ENCODE measurements at places on chromosomes 6 and 20.

DNA sequence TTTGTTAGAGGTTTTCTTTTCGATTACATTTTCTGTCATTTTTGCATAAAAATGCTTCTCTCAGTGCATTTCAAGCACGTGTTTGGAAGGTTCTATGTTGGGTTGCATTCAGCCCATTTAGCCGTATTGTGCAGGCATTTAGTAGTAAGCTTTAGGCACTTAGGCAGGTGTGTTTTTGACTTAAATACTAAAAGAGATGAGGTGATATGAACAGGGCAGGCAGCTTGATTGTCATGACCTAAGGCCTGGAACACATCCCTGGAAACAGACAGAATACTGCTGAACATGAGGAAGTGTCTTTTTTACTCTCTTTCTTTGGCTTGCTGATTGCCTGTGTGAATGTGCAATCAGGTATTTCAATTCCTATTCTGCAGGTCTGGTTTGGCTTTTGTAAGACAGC, 610.5 kb upstream of the MAN1A1 start:
- DNase-seq, result no peak

DNA sequence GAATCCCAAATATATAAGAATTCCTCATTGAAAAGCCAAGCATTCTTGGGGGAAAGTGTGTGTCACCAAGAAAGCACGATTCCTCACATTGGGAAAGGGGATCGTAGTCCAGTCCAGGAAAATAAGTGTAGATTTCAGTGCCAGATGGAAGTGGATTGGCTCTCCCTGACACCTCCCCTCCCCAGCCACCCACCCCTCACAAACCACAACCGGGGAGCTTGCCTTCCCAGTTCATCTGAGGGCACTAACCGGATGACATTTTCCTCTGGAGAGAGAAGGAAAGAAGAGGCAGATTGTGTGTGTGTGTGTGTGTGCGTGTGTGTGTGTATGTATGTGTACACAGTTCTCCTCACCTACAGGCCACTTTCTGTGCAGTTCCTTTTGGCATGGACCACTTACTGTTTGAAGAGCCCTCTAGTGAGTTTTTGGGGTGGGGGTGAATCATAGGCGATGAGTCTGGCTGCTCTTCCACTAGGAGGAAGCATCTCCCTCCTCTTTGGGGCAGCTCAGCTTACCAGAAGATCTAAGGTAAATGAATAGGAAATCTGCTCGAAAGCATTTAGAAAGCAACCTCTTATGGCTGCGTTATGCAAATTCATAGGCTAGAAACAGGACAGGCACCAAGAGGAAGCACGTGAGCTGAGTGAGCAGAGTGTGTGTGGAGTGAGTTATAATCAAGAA, 20.8 kb downstream of the DAAM2 start:
- DNase-seq, result no peak

DNA sequence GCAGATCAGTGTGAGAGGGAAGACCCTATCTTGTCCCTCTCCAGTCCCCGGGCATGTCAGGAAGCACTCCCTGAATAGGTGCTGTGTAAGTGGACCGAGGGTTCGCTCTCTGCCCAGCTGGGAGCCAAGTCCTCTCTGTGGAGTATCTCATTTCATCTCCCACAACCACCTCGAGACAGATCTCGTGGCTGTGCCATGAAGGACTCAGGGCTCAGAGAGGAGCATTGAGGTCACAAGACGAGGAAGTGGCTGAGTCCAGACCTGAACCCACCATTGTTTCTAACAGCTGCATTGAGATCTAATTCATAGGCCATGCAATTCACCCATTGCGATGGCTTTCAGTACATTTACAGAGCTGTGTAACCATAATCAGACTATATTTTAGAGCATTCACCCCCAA, 34.7 kb upstream of the STX16 start:
- no peak for DNase-seq

DNA sequence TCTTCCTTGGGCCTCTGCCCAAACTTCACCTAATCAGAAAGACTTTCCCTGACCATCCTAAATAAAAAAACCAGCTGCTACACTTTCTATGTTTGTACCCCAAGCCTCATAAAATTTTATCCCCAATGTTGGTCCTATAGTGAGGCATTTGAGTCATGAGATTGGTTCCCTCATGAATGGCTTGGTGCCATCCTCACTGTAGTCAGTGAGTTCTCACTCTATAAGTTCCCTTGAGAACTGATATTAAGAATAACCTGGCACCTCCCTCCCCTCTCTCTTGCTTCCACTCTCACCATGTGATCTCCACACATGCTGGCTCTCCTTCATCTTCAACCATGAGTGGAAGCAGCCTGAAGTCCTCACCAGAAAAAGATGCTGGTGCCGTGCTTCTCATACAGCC, 316.9 kb upstream of the PRDM1 start:
- no peak for DNase-seq

DNA sequence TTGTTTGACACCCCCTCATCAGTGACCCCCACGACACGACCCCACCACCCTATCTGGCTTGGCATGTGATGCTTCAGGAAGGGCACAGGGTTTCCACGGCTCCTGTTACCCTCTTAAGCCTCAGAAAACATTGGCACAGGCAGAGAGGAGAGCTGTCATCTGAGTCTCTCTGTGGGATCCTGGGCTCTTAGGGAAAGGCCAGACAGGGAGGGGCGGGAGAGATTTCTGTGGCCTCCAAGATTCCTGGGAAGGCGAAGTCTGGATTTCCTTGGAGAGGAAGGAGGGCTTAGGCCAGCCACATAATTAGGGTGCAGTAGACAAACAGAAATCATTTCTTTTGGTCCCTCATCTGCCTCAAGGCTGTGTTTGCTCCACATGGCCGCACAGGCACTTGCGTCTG, 191.6 kb upstream of the SNX9 start:
- no peak for DNase-seq

GRCh38 chr20:49697071-49697470, 16.6 kb downstream of the B4GALT5 start:
- DNase-seq, result no peak

DNA sequence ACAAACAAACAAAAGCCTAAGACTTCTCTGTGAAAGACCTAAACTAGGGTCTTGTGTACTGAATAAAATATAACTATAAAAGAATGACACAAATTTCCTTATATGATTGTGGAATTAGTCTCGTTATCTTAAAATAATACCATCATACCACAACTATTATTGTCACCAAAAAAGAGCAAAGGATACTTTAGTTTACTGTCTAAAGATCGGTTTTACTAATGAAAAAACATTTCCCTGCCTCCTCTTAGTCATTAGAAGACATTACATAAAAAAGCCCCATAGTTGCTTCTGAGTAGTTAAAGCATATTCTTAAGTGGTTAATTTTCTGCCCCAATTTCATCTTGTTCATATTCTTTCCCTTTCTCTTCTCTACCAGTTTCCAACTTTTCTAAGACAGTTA, 33.1 kb downstream of the PRL start:
- no peak for DNase-seq

DNA sequence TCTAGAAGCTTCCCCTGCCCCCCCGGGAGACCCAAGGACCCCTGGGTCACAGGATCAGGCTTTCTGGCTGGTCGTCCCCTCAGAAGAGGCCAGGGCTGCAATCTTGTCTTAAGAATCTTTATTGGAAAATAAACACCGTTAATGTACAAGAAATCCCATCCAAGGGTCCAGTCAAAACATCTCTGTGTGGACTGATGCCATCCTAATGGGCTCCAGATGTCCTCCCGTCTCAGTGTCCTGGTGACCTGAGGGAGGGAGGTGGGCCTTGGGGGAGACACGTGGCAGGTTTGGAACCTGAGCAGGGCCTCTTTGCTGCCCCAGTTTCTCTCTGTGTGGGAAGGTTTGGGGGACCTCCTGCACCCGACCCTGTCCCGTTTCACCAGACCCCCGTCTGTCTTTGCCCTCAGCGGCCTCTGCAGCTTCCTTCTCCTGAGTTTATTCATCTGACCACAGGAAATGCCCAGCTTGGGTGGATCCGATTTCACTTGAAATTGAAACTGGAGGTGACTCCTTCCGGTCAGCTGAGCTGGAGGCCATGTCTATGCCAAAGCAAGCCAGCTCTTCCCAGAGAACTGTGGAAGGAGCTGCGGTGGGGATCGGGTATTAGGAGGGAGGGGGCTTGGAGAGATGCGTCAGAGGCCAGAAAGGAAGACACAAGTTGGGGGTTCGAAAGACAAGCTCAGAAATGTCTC, 75.1 kb downstream of the SLC2A10 start:
- no peak for DNase-seq

DNA sequence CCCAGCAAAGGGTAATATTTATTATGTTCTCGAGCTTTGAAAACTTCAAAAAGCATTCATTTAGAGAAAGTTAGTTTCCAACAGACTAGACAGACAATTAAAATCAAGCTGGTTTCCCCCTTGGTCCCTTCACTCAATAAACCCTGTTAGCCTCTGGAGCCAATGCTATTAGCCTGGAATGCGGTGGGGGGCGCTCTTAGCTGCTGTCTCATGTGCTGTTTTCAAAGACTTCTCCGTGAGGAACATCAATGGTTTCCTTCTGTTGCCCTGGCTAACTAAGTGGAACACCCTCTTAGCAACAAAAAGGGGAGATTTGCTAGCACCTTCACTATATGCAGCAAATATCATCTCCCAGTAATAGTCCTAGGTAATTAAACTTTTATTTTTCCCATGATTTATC, 86.4 kb downstream of the LY86 start:
- no peak for DNase-seq

DNA sequence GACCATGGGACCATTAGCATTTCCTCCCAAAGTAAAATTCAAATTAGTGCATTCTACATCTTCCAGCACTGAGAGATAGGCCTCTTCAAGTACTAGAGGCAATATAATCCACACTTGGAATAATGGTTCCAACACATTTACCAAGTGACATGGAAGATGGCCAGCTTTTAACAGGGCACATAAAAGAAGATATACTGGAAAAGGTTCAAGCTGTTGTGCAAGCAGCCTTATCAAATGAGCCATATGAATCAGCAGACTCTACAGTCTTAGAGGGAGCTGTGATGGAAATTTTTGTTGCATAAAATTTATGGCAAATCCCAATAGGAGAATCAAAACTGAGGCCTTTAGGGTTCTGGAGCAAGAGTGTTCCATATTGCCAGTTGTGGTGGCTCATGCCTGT, 526.6 kb upstream of the IRAK1BP1 start:
- DNase-seq, result no peak

DNA sequence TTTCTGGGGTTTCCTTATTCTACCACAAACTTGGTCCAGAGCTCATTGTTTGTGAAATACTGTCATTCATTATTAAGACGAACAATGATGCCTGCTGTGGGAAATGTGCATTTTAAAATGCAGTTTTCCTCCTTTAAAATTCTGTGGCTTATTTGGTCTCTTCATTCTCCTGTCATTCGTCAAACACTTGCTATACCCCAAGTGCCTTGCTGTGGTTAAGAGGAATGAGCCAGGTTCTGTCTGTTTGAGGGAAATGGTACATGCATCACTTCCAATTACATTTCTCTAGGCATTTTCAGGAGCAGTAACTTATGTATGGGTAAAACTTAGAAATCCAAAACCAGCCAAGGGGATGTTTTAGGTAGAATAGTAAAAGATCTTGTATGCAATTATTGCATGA, 1087.7 kb downstream of the KIF16B start:
- DNase-seq, result no peak

GRCh38 chr6:151324488-151324825, 66.9 kb downstream of the ZBTB2 start:
- no peak for DNase-seq

All from esophagus squamous epithelium (tissue), 5 donors.